ENCODE measurements at places on chromosomes 11 and 22.

GRCh38 chr11:47154616-47155570, 21.8 kb downstream of the ARFGAP2 start:
- no peak for DNase-seq

DNA sequence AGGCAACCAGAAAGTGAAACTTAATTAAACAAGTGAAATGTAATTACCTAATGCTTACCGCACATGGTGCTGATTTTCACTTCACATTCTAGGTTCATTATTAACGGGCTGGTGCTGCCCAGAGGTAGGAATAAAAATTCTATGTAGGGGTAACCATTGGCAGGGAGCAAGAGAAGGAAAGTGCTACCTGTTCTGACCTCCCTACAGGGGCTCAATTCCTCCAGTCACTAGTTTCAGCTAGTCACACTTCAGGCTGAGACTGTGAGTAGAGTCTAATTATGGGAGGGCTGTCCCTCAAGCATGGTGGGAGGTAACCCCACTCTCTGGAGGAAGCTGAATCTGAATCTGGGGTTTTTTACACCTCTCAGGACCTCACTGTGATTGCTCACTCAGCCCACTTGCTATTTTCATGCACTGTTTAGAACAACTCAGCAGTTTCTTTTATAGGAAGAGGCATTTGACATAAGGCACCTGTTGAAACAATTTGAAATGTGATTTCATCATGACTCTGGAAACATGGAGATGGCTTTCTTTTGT, 75.4 kb downstream of the MAML2 start:
- DNase-seq: no peak

DNA sequence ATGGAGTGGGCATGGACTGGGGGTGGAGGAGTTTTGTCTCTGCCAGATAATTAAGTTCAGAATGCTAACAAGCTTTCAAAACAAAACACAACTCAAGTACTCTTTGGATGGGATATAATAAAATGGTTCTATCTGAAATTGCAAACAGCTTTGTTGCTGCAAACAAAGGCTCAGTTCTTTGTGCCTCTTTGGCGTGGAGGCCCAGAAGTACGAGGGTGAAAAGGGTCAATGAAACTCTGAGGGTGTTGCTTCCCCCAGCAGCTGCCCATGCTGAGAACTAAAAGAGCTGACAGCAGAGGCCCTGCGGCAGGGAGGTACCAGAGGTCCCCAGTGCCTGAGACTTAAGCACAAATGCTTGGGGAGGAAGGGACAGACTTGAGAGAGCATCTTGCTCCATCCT, 26.5 kb upstream of the IGSF22 start:
- DNase-seq: no peak

GRCh38 chr22:36385491-36386350, 2.0 kb downstream of the MYH9 start:
- peak; percentile 78 for DNase-seq

GRCh38 chr11:102831489-102832440, 11.6 kb downstream of the MMP3 start:
- DNase-seq: no peak

DNA sequence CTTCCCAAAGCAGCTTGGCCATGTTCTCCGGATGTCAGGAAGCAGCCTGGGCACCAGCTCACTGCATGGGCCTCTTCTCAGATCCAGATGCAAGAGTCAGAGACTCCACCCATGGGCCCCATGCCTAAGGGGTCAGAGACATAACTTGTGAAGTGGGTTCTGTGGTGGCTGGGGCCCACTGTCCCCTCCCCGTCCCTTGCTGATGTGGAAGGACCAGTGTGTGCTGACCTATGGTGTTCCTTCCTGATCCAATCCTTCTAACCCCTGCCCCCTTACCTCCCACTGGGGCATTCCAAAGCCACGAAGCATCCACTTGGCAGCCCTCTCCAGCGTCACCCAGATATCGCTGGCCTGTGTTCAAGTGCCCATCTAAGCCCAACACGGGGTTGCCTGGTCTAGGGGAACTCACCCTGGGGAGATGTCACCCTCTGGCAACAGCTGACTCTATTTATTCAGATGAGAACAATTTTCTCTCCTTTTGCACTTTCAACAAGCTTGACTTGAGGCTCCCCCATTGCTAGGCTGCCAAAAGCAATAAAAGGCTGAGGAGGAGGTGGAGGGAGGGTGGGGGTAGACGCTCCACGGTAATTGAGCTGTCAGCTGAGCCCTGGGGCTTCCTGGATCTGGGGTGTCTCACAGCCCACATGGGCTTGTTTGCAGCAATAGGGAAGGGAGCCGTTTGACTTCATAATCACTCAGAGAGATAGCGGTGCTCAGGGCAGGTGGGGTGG, 158.5 kb downstream of the ADAMTS15 start:
- no peak for DNase-seq

DNA sequence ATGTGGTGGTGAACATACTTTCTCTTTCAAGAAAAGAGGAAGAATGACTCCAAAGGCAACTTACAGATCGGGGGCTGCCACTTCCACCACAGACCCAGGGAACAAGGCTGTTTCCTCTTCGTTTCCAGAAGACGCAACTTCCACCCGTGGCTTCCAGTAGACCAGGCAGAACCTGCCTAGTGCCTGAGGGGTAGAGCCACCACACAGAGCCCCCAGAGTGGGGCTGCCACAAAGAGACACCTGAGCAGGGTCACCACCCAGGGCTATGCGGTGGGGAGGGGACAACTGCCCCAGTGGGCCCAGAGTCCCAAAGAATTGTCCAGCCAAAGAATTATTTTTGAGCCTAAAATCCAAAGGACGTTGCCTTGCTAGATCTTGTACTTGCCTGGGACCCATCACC, 16.7 kb upstream of the PHF21B start:
- no peak for DNase-seq

- DNase-seq: no peak
Measured at GRCh38 chr11:104573441-104573990, 324.7 kb downstream of the CASP12 start.

DNA sequence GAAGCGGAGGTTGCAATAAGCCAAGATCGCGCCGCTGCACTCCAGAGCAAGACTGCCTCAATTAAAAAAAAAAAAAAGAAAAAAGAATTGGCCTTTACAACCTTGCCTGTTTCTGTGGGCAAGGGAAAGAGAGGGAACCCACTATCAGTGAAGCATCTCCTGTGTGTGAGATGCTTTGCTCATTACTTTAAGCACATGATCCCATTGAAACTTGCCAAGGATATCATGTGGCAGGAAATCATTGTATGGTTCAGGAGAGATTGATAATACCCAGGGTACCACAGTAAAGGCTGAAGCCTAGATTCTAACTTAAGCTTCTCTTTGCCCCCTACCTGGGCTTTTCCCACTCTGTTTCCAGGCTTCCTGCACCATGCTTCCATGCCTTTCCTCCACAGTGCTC, 3.6 kb downstream of the LDLRAD3 start:
- DNase-seq: no peak

GRCh38 chr11:62603776-62604299, 2.2 kb upstream of the MTA2 start:
- DNase-seq: no peak

- DNase-seq: peak; percentile 89
Measured at GRCh38 chr11:117303101-117303500, 12.0 kb downstream of the BACE1-AS start.

DNA sequence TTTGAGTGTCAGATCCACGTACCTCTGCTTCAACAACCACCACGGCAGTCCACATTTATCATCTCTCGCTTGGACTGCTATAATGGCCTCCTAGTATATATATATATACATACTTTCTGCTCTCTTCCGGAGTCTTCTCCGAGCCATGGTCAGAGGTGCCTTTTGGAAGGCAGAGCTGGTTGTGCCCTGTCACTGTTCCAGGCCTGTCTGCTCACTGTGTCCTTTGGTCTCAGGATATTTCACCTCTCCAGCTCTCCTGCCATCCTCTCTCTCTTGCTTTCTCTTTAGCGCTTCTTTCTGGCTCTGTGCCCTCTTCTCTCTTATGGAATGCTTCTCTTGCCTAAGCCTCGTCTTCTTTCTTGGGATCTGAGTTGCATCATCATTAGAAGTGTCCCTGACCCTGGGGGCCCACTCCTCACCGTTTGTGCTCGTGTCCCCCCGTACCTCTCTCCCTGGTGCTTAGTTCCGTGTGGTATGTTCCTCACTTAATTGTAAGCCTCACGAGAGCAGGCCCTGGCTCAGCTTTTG, 86.1 kb upstream of the RASSF10 start:
- DNase-seq: no peak

- DNase-seq: peak; percentile 97
Measured at GRCh38 chr11:62771144-62772021, at the start of gene TAF6L. TSS of gene TAF6L (plus strand) at chr11:62771396. CDS start at chr11:62775784, 4,388 bp downstream.

DNA sequence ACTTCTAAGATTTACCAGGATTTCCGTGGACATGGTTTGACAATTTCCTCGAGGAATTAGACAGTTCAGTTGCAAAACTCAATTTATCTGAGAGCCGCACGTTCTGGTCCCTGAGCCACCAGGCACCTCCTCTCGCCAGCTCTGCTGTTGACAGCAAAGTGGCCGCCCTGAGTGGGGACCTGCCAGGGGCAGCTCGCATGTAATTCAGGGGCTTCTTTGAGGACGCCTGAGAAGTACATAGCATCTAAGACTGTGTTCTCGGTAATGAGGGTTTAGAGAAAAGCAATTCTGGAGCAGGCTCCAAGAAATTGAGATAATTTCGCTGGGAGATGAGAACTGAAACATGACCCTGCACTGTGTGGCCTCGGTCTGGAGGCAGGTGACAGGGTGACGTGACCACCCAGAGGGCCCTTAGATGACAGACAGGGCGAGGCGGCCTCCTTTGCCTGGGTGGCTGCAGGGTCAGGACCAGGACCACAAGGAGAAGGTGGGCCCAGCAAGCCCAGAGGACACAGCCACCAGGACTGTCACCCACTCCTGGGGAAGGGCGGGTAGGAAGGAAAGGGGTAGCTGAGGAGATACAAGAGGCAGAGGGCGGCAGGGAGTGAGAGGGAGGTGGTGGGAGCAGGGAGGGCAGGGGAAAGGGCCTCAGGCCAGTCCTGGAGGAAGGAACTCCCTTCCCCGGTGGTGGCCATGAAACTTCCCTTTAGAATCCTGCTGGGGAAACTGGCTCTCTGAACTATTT, 55.0 kb downstream of the RTL6 start:
- no peak for DNase-seq

DNA sequence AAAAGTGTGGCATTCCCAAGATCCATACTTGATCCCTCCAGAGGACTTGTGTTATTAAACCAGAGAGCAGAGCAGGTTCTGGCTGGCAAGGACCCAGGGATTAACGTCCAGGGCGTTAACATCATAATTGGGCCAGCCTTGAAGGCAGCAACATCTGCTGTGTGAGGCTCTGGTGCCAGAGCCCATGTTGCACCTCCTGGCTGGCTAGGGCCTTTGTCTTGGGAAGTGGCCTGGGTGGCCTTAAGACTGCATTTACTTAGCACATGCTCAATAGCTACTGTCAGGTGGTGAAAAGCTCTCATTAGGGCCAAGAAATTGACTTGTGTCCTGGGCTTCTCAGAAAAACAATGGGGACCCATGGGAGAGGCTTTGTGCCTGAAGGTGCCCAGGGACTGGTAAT, 66.6 kb downstream of the CACNG2 start:
- DNase-seq: no peak

Measured in NCI-H2171 (cell line).